ENCODE measurements at places on chromosomes 12 and 14.

GRCh38 chr12:131370321-131370720 lies 340.6 kb upstream of the SFSWAP start:
- no peak for DNase-seq

- peak; percentile 45 for DNase-seq
Measured at GRCh38 chr14:68408680-68409079, 384.2 kb downstream of the ZFP36L1 start.

DNA sequence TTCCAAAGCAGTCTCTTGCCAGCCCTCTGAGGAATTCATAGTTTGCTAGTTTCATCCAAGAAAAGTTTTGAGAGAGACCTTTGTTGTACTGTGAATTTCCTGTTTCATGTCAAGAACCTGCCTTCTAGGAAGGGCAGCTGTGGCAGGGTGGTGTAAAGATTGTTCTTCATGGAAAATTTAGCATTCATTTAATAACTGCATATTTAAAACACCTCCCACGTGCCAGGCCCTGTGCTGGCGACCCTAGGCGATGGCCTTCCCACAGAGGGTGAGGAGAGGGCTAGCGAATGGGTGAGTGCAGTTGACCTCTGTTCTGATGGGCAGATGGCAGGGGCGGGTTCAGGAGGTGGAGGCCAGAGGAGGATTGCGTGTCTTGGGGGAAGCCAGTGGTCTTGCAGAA lies 43.2 kb downstream of the MLXIP start:
- no peak for DNase-seq

GRCh38 chr12:5512601-5512970 lies 80.7 kb downstream of the NTF3 start:
- no peak for DNase-seq
